ENCODE measurements at places on chromosomes 5 and 9.

- DNase-seq: no peak
Measured at GRCh38 chr5:15640116-15640515, 140.1 kb downstream of the FBXL7 start.

- DNase-seq: no peak
Measured at GRCh38 chr5:156589946-156590216, 260.2 kb upstream of the PPP1R2B start.

DNA sequence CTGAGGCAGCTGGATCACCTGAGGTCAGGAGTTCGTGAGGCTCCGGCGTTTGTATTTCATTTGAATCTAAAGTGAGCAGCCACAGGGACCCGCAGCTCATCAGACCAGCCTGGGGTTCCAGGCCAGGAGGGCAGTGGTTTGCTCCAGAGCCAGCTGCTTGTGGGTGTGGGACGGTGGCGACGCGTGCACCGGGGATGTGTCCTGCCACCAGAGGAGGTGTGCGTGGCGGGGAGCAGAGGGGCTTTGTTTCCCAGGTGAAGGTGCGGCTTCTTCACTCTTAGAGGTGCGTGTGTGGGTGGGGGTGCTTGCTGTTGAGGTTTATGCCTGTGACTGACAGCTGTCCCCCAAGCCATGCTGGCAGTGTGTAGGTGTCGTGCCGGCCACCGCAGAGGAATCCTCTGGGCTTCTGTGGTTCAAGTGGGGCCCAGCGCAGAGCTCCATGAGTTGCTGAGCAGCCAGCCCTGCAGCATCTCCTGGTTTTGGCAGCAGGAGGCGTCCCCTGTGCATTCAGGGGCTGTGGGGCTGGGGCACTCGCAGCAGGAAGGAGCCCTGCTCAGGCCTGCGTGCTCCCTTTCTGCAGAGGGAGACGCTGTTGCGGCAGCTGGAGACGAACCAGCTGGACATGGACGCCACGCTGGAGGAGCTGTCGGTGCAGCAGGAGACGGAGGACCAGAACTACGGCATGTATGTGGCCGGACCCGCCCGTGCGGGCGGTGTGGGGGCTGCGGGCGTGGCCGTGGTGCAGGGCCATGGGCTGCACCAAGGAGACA, 6.9 kb upstream of the AJM1 start:
- DNase-seq: no peak

DNA sequence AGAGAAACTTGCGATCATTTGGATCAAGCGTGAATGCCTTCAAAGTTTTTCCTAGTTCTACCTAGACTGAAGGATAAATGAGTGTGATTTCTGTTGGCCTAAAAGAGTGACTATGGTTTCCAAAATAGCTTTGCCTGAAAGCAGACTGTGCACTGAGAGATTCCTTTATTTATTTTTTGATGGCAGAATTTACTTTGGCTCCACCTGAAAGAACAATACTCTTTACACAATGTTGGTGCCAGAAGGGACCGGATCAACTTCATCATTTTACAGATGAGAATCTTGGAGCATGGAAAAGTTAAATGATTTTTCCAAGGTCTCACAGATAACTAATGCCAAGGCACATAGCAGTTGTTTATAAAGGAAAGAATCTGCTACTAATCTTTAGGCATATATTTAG, 199.6 kb downstream of the KCTD16 start:
- no peak for DNase-seq

- no peak for DNase-seq
Measured at GRCh38 chr5:172223901-172224873, 30.2 kb downstream of the EFCAB9 start.

DNA sequence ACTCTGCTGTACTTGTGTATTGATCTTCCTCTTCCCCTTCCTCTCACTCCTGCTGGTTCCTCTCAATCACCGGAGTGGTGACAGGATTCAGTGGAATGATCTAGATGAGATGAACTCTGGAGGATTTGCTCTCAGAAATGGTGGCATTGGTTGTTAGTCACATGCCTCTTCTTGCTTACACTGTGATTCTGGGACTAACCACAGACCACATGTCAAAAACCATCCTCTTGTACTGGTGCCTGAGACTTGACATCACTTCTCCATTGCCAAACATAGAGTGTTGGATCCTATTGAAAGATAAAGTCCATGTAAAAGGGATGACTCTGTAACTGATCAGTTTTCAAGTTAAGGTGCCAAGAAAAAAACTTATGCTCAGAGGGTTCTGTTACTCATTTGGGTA, 506.5 kb downstream of the DMAC1 start:
- no peak for DNase-seq

DNA sequence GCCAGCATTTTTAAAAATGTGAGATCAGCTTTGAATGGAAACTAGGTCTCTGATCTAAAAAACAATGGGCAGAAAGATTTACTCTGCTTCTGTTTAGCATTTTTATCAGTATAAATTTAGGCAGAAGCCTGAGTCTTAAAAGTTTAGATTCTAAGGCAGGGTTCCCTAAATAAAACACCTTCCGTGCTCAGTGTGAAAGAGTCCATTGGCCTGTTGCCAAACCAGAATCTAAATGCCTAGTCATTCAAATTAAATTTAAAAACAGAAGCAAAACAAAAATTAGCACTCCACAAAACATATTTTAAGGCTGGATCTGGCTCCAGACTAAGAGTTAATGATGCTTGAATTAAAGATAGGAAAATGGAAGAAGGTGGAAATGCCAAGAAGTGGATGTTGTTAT, 4.5 kb downstream of the TYRP1 start:
- no peak for DNase-seq

GRCh38 chr5:95392593-95393182, 1.5 kb downstream of the FAM81B start:
- DNase-seq: peak; percentile 9

GRCh38 chr9:69931340-69931739, 110.7 kb downstream of the CFAP95 start:
- no peak for DNase-seq

- peak; percentile 43 for DNase-seq
Measured at GRCh38 chr9:32581512-32582143, 8.7 kb upstream of the NDUFB6 start.

DNA sequence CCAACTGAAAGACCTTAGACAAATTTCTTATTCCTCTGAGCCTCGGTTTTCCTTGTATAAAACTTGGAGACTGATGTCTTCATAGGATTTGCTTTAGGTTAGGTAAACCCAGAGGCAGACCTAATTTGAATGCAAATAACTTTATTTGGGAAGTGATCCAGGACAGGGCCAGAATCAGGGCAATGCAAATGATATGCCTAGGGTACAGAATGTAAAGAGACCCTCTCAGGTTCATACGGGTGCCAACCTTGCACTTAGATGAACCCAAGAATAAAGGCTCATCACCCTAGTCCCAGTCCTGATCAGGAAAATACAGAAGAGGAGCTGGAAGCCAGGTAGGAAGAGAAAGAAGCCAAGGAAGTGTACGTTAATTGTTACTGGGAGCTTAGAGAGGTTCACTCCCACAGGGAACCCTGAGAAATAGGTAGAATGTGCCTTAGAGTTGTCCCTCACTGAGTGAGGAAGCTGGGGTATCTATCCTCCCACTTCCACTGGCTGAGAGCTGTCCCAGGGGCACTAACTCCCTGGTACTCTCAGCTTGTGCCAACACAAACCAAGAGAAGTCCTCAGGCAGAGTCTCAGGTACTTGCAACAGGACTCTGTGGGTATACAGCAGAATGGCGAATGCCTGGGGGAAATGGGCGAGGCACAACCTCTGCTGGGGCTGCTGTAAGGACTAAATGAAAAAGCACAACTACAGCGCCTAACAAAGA, 3.1 kb upstream of the HK3 start:
- no peak for DNase-seq

GRCh38 chr5:57725658-57726504, 243.3 kb upstream of the ACTBL2 start:
- DNase-seq: peak; percentile 50
